ENCODE measurements at places on chromosomes 12 and 14.

- DNase-seq, result no peak
These were observed 62.9 kb upstream of the RTRAF start for GRCh38 chr14:51926449-51926848.

DNA sequence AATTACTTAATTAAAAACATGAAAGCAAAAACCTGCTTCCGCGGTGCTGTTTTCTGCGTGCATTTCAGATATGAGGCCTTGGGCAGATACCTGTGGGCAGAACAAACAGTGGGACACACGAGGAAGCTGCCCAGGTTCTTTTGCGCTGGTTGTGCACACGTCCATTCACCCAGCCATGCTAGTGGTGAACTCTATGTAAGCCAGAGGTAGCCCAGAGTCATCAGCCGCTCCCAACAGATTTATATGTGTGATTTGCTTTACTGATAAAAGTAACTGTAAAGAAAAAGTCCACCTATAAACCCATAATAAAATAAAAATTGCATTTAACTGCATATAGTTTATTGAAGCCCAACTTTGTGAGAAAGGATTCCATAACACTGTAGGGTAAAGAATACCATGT is 47.1 kb upstream of the TMEM260 start:
- no peak for DNase-seq

DNA sequence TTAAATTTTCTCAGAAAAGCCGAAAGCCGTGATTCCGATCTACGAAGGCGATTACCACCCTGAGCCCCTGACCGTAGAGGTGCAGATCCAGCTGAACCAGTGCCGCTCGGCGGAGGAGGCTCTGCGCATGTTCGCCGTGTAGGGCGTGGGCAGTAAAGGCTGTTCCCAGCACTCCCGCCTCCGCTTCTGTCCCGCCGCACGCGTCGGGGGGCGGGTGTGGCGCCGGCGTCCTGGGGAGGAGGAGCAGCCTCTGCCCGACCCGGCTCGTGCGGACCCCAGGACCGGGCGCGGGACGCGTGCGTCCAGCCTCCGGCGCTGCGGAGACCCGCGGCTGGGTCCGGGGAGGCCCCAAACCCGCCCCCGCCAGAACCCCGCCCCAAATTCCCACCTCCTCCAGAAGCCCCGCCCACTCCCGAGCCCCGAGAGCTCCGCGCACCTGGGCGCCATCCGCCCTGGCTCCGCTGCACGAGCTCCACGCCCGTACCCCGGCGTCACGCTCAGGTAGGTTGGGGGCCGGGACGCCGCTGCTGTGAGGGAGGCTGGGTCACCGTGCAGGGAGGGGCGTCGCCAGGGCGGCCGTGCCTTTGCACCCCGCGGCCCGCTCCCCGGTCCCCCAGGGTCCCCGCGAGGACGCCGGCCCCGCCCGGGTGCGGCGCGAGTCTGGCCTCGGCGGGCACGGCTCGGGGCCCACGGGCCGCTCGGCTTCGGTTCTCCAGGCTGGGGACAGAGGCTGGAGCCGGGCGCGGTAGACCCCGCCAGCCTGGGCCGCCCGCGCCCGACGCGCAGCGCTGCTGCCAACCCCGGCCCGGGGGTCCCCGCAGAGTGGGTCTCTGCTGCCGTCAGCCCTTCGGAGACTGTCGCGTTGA is at the start of gene B3GNT4:
Gene B3GNT4, plus strand, starts transcription at position 409 of the 866 bp plus-strand sequence. CDS start 910 bp downstream, outside the sequence.
- DNase-seq, result peak; percentile 37

DNA sequence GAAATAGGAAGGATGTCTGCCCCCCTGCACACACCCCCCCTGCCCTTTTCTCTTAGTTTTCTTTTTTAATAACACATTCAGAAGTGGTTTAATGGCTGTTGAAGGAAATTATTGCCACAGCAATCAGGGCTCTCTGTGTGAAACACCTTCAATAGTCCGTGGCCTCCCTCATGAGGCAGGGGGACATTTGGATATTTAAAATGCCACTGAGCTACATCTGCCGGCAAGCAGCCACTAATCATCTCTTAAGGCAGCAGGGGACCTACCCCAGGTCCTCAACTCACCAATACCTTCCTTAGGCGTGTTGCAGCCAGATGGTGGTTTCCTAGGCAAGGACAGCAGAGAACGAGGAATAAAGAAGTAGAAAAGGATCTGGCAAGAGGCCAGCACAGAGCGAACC is 283.2 kb downstream of the TTC8 start:
- no peak for DNase-seq

DNA sequence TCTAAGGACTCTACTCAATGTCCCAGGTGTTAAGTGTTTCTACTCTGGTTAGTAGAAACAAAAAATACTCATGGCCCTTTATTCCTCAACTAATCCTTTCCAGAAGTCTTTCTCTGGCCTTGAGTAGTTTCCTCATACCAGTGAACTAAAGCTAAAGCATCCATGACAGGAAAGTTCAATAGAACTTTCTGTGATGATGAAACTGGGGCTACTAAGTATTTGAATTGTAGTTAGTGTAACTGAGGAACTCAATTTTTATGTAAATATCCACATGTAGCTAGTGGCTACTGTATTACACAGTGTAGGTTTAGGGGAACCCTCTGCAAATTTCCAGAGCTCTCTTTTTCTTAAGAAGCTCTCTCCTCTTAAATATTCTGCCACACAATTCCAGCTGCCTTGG is 63.7 kb downstream of the R3HDM2 start:
- DNase-seq, result no peak

DNA sequence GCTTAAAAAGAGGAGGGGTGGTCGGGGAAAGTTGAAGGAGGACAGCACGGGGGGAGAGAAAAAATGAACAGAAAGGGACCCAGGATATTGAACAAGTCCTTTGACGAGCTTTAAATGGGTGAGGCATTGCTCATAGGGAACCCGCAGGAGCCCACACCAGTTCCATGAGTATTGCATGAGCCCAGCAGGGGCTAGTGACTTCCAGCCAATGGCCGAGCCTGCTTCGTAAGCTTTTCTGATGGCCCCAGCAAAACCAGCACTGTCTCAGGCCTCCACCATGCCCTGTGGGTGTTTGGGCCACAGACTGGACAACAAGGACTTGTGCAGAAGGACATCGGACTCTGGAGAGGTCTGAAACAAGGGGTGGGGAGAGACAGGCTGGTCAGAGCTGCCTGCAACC is 109.5 kb downstream of the ZFP36L1 start:
- DNase-seq, result peak; percentile 39
